HuH-7 (cell line): ENCODE measurements at places on chromosomes 7 and 10.

- no peak for DNase-seq
These were observed 205.6 kb downstream of the MDFIC start for GRCh38 chr7:115127399-115128021.

- DNase-seq: peak; percentile 4
These were observed 376.9 kb upstream of the NRG3 start for GRCh38 chr10:81498011-81498551.

- DNase-seq: no peak
These were observed 4.5 kb downstream of the CPA2 start for GRCh38 chr7:130270947-130271800.

DNA sequence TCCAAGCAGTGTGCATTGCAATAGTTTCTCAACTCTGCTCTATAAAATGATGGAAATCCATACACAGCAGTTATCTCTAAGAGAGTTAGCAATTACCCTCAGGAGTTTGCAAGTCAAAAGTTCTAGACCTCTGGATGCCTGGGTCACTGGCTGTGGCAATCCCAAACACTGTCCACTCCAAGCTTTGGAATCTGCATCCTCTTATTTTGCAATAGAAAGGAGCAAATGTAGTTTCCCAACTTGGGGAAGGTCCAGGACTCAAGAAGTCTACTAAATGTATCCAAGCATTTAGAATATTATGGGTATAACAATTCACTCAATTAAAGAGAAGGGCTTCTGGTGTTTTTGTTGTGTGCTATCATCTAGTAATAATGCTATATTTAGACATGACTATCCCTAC is 131.3 kb upstream of the NRP1 start:
- DNase-seq: no peak
